ENCODE measurements at places on chromosomes 3 and 15. TPM values are rescaled to one million over a fixed set of nuclear protein-coding genes. Genes with fewer than 3 reads are reported as not detected.

Gene HES1
- 60.5 TPM for total RNA-seq

Gene GXYLT2
- 32.4 TPM for total RNA-seq

Gene DUOXA1
- total RNA-seq, result not detected

Gene ARHGAP31
- 20.8 TPM for total RNA-seq

Gene PLA2G4E
- total RNA-seq, result not detected

Gene FEZF2
- total RNA-seq, result not detected

Gene A4GNT
- not detected for total RNA-seq

Gene RCCD1
- 8.6 TPM for total RNA-seq

Gene KIF23
- 9.8 TPM for total RNA-seq

Gene ARGFX
- not detected for total RNA-seq

GRCh38 chr15:58457466-58457965 is 25.7 kb downstream of the LIPC start:
- no peak for DNase-seq

- DNase-seq, result no peak
These were observed 14.7 kb downstream of the SHOX2 start for GRCh38 chr3:158091531-158091930.

DNA sequence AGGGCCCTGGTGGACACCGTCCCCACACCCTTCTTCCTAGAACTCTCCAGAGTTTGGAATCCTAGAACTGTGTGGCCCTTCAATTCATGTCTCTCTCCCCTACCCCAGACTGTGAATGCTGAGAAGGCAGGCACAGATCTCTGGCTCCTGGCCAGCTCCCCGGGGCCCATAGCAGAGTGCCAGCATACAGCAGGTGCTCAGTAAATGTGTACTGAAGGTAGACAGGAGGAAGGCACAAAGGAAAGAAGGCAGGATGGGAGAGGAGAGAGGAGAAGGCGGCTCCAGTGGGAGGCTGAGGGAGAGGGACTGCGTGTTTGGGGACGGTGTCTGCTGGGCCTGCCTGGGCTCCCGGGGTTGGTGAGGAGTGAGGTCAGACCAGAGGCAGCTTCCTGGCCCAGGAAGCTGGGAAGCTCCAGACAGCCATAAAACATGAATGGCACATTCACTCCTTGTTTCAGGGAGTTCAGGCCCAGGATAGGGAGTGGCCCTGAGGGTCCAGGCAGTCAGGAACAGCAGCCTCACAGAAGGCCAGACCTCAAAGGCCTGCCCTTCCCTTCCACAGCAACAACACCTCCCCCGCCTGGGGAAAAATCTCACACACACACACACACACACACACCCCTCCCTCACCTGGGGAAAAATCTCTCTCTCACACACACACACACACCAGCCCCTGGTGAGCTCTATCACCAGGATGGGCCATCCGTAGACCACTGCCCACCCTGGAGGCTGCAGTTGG is 137.1 kb upstream of the PRR20G start:
- DNase-seq, result no peak

DNA sequence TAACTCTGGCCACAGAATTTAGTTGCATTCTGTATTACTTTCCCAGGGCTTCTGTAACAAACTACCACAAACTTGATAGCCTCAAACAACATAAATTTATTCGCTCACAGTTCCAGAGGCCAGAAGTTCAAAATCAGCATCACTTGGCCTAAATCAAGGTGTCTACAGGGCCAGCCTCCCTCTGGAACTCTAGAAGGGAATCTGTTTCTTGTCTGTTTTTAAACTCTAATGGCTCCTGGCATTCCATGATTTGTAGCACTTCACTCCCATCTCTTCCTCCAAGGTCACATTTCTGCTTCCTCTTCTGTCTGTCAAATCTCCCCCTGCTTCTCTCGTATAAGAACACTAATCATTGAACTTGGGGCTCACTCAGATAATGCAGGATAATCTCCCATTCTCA is 151.9 kb upstream of the ARPP21 start:
- no peak for DNase-seq

DNA sequence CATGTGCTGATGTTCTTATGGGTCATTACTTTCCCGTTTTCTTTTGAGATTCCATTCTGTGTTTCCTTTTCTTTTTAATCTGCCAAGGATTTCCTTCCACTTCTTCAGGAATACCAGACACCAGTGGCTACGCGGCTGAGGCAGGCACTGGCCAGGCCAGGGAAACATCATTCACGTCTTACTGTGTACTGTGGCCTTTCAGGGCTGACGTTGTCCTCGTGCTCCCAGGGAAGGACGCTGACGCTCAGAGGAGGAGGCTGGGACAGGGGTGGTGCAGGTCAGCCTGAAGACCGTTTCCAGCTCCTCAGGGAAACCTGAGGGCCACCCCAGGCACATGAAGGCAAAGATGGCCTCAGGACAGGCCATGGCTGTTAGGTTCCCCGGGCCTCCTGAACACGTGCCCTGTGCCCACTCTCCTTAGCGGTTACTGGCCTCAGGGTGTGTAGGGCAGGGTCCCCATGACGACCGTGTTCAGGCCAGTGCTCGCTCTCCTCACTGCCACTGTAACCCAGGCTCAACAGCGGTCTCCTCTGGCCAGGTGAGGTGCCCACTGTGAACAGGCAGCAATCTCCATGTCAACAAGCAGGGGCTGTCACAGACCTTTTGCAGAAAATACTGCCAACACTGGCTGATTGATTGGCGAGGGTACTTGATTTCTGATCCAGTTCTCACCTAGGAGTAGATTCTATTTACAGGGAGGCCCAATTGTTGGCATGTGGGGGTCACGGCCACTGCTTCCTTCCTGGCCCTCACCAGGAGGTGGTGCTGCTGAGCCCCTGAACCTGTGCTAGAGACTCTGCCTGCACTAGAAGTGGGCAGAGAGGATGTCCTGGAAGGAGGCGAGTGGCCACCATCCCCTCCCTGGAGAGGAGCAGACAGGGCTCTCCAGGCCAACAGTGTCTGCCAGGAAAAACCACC is 169.5 kb downstream of the ATP10A start:
- DNase-seq, result no peak

- DNase-seq, result peak; percentile 6
These were observed 16.1 kb upstream of the GYG1 start for GRCh38 chr3:148975248-148975647.

DNA sequence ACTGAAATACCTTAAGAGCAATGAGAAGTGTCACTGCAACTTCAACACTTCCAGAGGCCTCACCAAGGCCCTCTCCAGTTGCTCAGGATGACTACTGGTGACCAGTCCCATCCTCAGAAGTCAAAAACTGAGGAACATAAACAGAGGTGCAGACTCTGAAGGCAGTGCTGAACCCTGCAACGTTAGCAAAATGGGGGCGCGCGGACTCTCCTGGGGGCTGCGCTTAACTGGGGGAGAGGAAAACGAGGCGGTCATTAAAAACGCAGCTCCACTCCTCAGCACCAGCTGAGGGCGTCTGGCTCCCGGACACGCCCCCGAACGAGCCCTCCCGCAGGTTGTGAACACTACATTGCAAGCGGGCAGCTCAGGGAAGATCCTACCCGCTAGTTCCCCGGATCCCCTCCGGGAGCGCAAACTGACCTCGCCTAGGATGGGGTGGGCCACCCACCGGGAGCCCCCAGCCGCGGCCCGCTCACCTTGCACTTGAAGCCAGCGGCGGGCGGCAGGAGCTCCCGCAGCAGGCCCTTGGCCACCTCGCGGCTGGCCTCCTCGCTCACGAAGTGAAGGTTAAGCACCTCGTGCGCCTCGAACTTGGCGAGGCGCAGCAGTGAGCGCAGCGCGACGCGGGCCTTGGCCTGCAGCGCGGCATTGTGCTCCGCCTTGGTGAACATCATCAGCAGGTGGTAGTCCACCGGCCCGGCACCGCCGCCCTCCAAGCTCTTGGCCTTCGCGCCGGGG is 711 bp downstream of the XXYLT1 start:
- no peak for DNase-seq

GRCh38 chr15:90553248-90553745 is 23.6 kb downstream of the CRTC3 start:
- DNase-seq, result no peak

DNA sequence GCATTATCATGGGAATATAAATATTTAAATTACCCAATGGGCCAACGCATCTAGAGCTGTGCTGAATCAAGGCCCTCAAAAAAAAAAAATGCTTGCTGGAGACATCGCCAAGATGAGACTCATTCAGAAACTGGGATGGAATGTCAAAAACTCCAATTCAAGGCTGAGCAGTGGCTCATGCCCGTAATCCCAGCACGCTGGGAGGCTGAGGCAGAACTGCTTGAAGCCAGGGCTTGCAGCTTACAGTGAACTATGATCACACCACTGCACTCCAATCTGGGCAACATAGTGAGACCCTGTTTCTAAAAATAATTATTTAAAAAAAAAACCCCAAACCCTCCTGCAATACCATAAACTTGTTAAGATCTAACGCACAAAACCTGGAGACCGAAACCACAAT is 3.1 kb upstream of the CACNA1D start:
- no peak for DNase-seq

DNA sequence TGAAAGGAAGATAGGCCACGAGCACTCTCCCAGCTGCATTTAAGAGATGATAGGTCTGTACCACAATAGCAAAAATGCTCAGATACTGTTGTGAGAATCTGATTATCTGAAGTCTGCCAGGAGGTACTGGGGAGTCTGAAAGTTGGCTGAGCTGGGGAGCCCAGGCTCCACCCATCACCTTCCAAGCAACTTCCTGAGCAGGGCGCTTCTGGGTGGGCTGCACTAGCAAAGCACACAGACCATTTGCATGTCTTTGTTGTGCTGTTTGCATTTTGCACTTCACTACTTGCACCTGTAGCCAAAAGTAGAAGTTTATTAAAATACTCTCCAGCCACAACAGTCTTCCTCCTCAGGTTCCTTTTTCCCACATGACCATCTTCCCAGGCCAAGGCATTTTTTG is 133.2 kb downstream of the ALDH1A2 start:
- DNase-seq, result no peak

DNA sequence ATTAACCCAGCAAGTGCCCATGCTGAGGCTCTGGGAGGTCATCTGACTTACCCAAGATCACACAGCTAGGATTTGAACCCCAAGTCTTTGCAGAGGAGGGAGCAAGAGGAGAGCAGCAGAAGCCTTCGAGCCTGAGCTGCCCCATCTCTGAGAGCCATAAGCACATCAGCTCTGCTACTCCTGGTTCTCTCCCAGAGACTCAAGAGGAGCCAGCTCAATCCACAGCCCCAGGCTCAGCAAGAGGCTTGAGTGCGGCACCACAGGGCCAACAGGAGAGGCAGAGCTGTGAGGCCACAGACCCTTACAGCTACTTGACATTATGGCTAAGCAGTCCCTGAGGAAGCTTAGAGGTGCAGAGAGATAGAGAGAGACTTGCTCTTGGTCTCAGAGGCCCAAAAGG is 15.9 kb upstream of the NTRK3 start:
- no peak for DNase-seq

DNA sequence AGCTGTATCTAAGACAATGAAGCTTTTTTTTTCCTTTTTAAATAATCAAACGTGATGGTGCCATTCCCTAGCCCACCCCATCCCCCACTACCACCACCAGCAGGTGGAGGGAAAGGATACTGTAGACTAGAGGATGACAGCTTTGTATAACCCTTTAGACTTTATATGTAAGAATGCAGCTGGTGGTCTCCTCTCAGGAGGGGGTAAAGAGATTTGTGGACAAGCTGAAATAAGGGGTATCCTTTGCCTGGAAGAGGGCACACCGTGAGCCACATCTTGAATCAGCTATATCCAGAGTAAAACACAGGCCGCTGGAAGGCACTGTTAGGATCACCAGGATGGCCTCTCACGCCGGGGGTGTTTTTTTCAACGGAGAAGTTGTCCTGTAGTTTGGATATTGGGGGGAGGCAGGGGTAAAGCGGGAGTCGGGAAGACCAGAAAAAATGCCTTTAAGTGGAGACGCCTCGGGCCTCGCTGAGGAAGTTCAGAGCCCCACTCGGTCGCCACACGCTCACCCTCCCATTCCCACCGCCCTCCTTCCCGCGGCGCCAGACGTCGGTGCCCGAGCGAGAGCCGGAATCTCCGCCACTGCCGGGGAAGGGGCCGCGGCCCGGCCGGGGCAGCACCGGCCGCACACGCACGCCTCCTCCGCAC is 986 bp downstream of the KPNA4 start:
- no peak for DNase-seq

- no peak for DNase-seq
These were observed 310.3 kb downstream of the OXSM start for GRCh38 chr3:26100176-26100575.

GRCh38 chr15:80034629-80035028 is 24.8 kb upstream of the ZFAND6 start:
- DNase-seq, result no peak

GRCh38 chr3:144915202-144915601 is 943.6 kb downstream of the DIPK2A start:
- no peak for DNase-seq

GRCh38 chr15:74453925-74454763 is 6.8 kb downstream of the UBL7 start:
- DNase-seq, result no peak

- no peak for DNase-seq
These were observed 132.7 kb downstream of the GHSR start for GRCh38 chr3:172315401-172316091.

- DNase-seq, result no peak
These were observed 41.0 kb downstream of the EIF4E3 start for GRCh38 chr3:71684046-71684756.

GRCh38 chr15:66663664-66664063 is 38.4 kb upstream of the SMAD6 start:
- DNase-seq, result no peak

DNA sequence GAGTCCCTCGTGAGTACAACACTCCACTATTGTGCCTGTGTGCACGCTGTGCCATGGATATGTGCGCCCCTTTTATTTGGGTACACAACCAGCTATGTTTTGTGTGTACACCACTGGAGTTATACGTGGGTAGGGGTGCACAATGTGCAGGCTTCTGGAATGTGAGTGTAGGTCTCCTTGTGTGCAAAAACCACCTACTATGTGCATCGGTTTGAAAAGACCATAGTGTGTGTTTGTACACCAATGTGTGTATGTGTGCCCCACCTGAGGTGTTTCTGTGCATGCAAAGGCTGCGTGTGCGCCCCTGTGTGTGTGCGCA is 86.4 kb upstream of the ALDH1L1 start:
- no peak for DNase-seq

- no peak for DNase-seq
These were observed 203.7 kb upstream of the ZNF385D start for GRCh38 chr3:21954709-21955108.

DNA sequence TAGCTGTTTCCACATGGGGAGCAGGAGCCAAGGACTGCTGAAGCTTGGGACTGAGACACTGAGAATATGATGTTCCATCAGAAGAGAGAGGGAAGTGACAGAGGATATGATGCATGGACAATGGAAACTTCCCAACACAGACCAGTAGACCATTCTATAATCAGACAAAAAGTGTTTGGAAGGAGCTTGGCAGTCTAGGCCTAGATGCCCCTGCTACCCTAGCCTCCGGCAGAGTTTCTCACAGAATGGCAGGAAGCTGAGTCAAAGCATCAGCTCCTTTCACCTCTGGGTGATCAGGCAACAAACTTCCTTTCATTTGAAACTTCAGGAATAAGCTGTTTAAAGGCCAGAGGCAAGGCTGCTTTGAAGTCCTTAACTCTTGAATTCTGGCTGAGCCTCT is 222.0 kb downstream of the NEK10 start:
- no peak for DNase-seq

DNA sequence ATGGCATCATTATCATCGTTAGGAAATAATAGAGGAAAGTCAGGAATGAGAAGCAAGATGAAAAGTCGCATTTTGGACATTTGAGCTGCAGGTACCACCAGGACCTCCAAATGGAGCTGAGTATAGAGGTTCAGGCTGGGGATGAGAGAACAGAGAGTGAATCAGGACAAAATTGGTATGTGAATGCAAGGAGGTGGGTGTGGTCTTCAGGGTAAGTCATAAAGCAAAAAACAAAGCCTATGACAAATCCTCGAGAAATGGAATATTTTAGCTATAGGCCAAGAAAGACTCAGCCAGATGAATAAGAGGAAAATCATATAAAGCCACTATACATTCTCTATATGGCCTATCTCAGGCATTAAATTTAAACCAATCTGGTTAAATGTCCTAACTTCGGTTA is 841.3 kb downstream of the ROBO1 start:
- no peak for DNase-seq
